ENCODE measurements at places on chromosomes 11 and 22.

DNA sequence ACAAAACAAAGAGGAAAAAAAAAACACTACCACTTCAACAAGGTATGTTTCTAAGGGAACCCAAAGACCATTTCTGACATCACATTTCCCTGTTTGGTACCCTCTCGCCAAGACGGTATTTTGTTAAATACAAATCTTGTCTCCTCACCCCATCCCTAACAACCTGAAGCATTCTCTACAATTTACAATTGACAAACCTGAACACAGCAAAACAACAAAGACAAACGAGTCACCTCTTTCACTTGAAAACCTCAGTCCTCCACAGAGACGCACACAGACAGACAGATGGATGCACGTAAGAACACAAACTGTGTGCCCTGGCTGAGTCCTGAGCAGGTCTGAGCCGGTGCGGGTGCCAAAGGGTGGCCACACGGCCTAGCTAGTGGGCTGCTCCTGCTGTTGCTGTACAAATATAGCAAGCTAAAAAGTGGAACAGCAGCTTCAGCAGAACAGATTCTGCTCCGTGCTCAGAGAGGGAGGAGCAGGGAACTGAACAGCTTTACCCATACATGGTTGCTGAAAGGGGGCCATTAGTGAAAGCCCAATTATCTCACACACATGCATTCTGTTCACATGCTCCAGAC is 28.5 kb downstream of the CELF1 start:
- no peak for DNase-seq

DNA sequence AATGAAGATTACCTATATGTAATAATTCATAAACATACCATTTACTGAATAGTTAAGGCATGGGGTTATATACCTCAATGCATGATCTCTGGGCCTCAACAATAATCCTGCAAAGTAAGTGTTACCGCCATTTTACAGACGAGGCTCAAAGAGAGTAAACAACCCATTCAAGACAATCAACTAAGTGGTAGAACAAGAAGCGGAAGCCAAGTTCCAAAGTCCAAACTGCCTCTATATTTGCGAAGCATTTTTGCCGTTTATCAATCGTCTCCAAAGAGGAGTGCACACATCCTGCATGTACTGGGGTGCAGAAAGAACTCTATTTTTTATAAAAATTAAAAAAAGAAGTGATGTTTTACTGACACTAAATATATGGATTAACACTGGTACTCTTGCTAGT is 27.5 kb upstream of the P4HA3 start:
- no peak for DNase-seq

DNA sequence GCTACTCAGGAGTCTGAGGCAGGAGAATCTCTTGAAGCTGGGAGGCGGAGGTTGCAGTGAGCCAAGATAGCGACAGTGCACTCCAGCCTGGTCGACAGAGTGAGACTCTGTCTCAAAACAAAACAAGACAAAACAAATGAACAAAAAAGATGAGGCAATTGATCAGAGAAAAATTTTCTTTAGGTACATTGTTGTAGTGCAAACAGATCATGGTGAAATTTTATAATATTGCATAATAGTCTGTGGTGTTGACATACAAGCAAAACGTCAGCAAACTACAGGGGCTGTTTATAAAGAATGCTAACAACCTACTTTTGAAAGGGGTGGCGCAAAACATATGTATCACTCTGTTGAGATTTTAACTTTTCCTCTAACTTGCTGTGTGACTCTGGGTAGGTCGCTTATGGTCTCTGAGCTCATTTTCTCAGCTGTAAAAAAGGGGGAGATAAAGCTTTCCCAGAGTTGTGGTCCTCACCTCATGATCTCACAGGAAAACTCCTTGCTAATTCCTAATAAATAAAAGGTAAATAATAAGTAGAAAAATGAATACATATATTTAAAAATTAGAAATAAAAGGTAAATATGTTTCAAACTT is 64.8 kb upstream of the NUP160 start:
- no peak for DNase-seq

- DNase-seq, result no peak
Observed at GRCh38 chr22:49023161-49023878, 804.4 kb downstream of the BRD1 start.

GRCh38 chr11:117677729-117678310 is 119.2 kb downstream of the DSCAML1 start:
- DNase-seq, result no peak

- DNase-seq, result no peak
Observed at GRCh38 chr11:15795378-15795777, 561.0 kb downstream of the SOX6 start.

DNA sequence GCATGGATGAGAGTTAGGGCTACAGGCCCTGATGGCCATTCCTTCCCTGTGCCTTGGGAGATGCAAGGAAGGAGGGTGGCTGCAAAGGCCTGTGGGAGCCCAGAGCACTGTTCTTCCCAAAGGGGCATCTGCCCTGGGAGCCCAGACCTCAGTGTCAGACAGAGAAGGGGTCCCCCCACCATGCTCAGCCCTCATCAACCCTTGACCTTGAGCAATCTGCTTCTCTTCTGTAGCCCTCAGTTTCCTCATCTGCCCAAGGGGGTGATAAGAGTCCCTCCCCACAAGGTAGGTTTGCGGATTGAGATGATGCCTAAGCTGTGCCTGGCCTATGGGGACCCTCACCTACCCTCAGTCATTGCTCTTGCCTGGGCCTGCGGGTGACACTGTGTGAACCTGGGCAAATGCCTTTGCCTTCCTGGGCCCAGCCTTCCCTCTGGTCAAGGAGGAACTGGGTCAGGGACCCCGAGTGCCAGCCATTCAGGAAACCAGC is 47.5 kb downstream of the IGLL5 start:
- no peak for DNase-seq

DNA sequence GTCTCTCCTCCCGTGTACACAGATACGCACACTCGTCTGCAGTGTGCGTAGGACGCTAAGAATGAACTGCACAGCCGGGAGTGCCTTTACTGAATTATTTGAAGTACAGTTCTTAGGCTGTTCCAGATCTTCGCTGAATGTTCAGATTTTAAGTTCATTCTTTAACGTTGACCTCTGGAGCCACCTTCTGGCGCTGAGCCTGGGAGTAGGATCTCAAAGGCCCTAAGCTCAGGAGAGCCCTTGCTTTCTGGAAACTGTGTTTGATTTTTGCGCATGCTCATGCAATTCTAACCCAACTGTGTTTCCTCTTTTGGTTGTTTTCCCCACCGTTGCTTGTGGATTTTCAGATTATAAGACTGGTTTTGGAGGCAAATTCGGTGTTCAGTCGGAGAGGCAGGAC is 22.8 kb downstream of the CTTN start:
- DNase-seq, result no peak

DNA sequence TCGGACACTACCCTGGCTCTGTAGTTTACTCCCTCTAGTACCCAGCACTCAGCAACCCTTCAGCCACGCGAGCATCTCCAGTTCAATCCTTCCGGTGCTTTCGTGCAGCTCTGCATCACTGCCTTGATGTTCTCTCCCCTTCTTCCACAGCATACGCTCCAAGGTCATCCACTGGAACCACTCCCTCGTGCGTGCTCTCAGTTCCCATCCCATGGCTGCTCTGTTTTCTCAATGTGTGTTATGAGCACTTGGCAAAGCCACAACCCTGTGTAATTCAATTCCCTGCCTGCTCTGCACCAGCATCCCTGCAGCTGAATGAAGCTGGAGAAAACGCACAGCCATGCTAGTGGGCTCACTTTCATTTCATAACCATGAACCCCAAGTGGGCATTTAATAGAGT is 38.5 kb upstream of the NFRKB start:
- no peak for DNase-seq

DNA sequence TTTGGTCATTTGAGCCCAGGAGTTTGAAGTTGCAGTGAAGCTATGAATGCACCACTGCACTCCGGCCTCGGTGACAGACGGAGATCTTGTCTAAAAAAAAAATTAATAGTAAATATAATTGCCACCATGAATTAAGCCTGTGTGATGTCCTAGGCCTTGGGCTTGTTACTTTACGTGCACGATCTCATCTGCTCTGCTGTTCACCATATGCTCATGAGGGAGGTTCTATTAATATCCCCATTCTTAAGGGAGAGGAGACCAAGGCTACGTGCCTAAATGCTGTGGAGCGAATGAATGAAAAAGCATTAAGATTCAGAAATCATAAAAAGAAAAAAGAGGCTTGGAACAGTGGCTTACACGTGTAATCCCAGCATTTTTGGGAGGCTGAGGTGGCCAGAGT is 2.6 kb upstream of the ATG2A start:
- DNase-seq, result no peak

GRCh38 chr11:32333320-32333991 is 101.9 kb downstream of the WT1 start:
- no peak for DNase-seq

- peak; percentile 19 for DNase-seq
Observed at GRCh38 chr11:78838417-78838816, 263.8 kb upstream of the NARS2 start.

DNA sequence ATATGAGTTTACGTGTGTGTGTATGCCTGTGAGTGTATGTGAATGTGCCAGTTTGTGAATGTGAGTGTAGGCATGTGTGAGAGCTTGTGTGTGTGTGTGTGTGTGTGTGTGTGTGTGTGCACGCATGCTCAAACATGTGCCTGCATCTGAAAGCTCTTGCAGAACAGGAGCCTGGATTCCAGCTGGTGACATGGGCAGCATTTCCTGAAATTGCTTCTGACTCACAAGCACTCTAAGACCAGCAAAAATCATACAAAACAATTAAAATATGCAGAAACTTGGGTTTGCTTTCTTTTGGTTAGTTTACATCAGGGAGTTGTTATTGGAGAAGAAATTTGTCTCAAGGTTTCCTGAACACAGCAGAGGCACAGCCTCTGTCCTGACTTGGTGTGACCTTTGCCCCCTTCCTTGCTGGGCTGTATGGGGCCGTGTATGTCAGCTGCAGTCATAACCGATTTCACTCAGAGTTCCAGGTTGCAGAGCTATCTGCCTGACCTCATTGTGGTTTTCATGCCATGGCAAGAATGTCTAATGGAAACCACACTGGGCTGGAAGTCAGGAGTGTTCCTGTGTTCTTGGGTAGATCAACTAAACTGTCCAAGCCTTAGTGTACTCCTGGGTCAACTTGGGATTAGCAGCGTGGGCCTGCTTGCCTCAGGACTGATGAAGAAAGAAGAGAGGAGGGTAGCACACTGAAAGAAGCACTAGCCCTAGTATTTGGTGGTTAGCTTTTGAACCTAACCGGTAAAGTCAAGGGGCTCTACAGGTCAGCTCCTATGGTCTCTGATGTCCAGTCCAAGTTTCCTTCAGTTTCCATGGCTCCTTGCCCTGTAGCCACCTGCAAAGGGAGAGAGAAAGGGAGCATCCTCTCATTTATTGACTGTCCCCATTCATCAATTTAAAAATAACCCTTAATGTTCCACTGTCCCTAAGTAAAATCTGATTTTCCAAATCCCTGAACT is 143.7 kb downstream of the SNX19 start:
- DNase-seq, result no peak

GRCh38 chr11:133795088-133795487 is 50.2 kb downstream of the SPATA19 start:
- DNase-seq, result no peak

DNA sequence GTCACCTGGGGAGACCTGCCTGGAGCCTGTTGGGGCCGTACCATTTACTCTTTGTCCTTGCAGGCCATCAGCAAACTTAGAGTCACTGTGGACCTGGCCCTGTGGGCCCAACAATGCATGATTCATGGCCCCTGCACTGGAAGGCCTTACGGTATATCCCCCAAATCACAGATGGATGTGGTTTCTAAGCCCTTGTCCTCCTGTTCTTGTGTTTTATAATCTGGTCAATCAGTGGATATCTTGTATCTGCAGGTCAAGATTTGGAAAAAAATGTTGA is 6.2 kb downstream of the TSKU start:
- no peak for DNase-seq

DNA sequence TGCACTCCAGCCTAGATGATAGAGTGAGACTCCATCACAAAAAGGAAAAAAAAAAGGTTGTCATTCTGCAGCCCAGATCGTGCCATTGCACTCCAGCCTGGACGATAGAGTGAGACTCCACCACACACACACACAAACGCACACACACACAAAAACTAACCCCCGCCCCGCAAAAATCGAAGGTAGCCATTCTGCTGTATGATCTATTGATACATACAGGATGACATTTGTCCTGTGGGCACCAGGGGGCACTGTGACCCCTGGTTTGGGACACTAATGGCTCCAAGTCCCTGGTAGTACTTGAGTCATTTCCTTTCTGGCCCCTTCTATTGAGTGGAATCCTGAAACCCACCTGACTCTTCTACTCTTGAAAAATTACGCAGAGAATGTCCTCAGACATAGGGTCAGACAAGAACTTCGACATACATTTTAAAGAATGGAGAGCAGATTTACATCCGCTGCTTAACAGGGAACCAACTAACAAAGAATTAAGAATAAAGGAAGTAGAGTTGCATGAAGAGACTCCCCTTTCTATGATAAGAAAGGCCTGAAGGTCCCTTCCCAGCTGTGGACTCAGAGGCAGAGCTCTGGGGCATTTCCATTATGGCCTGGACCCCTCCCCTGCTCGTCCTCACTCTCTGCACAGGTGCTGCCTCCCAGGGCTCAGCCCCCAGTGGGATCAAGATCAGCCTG is 35.0 kb upstream of the PRAME start:
- DNase-seq, result peak; percentile 16

GRCh38 chr11:73325036-73325981 is 17.2 kb downstream of the ARHGEF17 start:
- DNase-seq, result no peak

- DNase-seq, result no peak
Observed at GRCh38 chr22:18062421-18062820, 15.4 kb upstream of the PEX26 start.

GRCh38 chr11:125062218-125062930 is 731 bp upstream of the SLC37A2 start:
- DNase-seq, result no peak

Data from DMS153 (cell line).